LNCaP clone FGC (cell line): ENCODE measurements at places on chromosomes 3 and 15.

GRCh38 chr15:57282686-57283085, 93.6 kb upstream of the CGNL1 start:
- no peak for DNase-seq

GRCh38 chr3:129593230-129593594, 13.3 kb downstream of the PLXND1 start:
- no peak for DNase-seq

DNA sequence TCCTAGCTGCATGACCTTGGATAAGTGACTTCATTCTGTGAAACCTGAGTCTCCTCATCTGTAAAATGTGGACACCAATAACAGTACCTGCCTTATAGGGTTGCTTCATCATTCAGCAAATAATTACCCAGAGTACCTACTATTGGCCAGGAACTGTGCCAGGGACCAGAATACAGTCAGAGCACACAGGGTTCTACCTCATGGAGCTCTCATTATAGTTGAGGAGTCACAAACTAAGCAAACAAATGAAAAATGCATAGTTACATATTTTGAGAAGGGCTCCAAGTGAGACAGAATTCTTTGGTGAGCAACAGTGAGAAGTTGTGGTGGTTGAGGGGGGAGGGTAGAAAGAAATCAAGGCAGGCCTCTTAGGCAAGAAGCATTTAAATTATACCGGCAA, 308.6 kb upstream of the WNT5A start:
- no peak for DNase-seq

DNA sequence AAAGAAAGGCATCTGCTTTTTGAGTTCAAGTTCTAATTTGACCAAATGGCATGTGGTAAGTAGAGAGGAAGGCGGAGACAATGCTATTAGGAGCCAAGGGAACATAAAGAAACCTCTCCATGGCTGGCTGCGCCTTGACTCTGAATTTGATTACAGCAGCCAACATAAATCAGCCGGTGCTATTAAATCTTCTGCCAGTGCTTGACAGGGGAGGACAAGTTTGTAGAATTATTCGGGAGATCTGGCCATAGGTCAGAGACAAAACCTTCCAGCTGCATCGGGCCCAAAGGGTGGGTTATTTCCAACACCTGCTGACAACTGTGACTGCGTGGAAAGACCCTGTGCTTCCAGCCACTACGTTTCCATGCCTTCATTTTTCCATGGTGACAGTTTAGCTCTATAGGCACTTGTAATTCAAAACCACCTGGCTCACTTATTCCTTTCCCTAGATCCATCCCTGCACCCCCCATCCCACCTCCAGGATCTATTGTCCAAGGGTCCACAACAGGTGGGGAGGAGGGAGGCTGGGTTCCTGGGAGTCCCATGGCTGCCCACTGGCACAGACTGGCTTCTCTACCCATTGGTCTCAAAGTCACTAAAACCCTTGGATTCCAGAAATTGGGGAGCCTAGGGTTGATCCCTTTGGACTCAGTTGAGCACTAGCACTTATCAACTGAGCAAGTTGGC, 15.9 kb downstream of the COLQ start:
- no peak for DNase-seq

GRCh38 chr15:100426937-100427336, 85.2 kb upstream of the ADAMTS17 start:
- DNase-seq, result no peak
